ENCODE measurements at places on chromosomes 7 and 10. TPM values are rescaled to one million over a fixed set of nuclear protein-coding genes. Genes with fewer than 3 reads are reported as not detected.

GRCh38 chr10:102491136-102491535 is 11.4 kb downstream of the ACTR1A start:
- no peak for DNase-seq

DNA sequence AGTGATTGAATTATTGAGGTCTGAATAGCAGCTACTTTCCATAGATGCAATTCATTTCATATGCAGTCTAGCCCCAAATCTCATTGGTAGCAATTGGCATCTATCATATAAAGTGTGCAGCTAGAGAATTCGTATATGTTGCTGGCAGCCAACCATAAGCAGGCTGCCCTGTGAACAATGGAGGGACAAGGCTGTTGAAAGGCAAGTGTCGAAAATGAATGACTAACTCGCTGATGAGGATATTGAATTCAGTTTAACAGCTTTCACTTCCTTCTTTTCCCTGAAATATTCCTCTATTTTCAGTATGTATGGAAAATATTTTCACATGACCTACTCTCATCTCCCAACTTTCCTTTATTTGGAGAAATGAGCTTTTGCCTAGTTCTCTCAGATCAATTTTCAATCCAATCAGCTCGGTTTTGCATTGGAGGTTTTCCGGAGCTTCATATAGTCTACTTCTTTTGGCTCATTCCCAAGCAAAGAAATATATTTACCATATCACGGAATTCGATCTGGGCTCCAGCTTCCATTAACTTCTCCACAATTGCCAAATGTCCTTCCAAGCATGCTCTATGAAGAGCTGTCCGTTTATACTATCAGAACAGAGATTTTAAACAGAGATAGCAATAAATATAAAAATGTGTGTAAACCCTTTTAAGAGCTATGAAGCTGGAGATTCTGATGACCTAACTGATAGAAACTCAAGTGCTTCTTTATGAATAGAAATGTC is 3.5 kb downstream of the ANKRD1 start:
- DNase-seq, result no peak

DNA sequence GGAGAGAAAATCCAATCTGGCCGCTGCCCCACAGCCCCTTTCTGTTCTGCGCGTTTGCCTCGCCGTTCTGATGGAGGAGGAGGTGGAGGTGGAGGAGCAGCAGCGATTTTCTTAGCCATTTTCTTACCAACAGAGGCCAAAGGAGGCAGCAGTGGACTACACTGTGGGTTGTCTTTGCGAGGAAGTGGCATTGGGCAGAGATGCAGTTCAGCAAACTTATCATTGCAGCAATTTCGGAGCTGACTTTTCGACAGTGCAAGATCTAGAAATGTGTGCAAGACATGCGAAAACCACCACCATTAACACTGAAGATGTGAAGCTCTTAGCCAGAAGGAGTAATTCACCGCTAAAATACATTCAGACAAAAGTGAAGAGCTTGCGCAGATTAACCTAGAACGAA is 1.9 kb upstream of the ARL4A start:
- DNase-seq, result no peak

- no peak for DNase-seq
Observed at GRCh38 chr10:15242261-15242840, 73.9 kb upstream of the NMT2 start.

The KEL gene
- total RNA-seq, result 1.4 TPM

DNA sequence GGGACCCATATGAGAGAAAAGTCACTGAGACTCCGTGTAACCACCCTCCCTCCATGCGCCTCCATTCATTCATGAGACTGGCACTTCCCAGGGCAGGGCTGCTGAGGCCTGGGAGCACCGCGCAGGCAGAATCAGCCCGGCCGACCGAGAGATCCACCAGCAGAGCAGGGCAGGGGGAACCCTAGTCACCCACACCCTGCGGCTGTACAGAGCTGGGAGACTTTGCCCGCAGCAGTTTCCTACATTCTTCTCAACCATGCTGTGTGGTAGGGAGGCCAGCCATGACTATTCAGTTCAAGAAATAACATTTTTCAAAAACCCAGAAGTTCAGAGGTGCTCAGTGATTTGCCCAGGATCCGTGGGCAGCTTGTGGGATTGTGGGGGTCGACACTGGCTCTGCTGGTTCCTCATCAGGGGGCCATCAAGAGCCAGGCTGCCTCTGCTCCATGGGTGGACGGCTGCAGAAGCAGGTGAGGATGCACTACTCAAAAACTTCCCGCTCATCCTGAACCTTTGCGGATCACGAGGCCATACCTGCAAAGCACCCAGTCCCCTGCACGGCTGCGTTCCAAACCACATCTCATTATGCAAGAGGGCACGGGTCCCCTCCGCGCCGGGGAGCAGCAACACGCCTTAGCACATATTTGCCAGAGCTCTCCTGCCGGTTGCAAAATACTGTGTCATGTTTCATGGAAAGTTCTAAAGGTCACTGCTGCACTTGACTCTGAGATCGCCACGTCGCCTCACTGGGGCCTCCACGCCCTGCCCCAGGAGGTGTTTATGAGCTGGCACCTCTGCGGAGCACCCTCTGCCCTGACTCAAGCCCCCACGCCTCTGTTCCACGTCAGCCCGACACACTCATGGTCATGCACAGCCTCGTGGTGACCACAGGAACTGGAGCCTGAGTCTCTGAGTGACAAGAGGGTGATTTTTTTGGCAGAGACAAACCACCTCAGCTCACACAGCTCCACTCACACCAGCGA is 132.0 kb downstream of the PRKAG2 start:
- DNase-seq, result peak; percentile 87

The FKBP6 gene
- total RNA-seq, result not detected
